ENCODE measurements at places on chromosomes 12 and 14.

DNA sequence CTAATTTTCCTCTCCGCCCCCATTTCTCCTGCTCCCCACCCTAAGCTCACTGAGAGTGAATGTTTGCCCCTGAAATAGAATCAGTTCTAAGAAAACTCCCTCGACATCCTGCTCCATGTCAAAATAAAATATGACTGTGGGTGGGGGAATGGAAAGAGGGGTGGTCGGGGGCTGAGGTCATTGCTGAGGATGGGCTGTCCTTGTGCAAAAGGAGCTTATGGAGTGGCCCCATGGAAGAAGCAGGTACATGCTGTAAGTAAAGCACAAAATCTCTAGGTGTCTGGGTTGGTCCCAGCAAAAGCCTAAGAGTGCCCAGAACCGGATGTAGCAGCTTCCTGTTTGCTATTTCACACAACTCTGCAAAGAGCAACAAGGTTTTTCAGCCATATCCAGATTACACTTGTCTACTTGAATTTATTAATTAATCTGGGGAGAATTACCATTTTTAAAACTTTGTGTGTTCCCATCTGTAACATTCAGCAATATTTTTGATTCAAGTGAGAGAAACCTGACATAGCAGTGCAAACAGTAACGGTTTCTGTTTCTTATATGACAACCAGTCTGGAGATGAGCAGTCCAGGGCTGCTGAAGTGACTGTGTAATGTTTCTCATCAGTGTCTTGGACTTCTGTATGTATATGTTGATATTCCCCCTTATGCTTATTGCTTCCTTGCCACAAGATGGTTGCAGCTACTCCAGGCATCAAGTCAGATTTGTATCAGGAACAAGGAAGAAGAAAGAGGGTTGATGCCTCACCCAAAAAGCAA, 40.4 kb upstream of the GZMB start:
- DNase-seq: no peak

- no peak for DNase-seq
These were observed 61.2 kb upstream of the FAM222A start for GRCh38 chr12:109652233-109652976.

DNA sequence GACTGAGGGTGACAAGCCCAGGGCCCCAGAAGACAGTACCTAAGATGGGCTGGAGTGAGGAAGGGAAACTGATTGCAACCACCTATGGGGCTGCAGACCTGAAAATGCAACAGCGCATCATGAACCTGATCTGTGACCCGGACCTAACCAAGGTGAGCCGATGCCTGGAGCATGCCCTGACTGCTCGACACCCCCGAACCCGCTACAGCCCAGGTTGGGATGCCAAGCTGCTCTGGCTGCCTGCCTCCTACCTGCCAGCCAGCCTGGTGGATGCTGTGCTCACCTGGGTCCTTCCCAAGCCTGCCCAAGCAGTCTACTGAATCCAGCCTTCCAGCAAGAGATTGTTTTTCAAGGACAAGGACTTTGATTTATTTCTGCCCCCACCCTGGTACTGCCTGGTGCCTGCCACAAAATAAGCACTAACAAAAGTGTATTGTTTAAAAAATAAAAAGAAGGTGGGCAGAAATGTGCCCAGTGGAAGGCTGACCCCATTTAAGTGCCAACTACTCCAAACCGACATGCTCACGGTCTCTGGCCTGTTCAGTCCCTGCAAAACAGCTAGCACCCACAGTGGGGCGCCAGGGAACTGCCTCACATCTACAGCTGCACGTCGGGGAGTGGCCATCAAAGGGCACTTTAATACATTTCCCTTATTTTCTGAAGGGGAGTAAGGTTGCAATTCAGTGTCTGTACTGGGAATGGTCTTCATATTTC, 4.2 kb downstream of the RDH5 start:
- DNase-seq: no peak

DNA sequence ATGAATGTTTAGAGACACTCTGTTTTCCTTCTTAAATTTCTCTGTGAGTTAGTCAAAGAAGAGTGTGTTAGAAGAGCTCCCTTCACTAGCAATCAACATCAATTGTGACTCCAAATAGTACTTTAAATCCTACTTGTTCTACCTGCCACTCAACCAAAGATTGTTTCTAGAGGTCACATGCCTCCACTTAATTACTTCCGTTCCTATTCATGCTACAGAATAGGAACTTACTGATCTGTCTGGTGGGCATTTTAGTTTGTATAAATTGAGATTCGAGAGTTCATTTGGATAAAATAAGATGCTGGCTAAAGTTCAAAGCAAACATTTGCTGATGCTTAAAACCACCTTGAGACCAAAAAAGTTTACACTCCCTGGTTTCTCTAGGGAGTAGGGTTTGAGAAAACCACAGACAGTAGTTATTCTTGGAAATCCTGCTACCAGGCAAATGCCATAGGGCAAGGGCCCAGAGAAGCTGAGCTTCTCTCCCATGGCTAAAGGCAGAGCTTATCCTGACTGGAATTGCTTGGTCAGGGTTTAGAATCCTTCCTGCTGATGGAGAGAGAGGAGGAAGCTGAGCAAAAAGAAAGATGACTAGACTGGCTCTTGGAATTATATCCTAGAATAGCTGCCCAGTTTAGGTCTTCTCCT, 389.6 kb upstream of the ATP2B1 start:
- no peak for DNase-seq

- DNase-seq: no peak
These were observed 45.8 kb upstream of the TBX3 start for GRCh38 chr12:114729731-114730130.

- DNase-seq: peak; percentile 25
These were observed 260.2 kb downstream of the BMP4 start for GRCh38 chr14:53696217-53696965.

- no peak for DNase-seq
These were observed 117.2 kb upstream of the SSTR1 start for GRCh38 chr14:38090506-38090905.

DNA sequence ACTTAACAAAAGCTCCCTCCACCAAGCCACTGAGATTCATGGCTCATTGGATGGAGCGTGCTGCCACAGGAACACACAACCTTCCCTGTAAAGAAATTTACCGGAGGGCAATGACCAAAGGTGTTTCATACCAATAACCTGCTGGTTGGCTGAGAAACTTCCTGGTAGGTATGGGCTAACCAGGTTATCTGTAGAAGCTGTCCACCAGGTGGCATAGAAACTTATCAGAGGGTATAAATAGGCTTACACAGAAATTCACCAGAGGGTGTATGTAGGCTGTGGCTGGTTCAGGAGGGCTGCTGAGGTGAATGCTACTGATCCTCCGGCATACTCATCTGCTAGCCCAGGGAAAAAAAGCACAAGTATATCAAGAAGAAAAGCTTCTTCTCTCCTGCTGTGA, 27.1 kb upstream of the MTERF2 start:
- peak; percentile 3 for DNase-seq

DNA sequence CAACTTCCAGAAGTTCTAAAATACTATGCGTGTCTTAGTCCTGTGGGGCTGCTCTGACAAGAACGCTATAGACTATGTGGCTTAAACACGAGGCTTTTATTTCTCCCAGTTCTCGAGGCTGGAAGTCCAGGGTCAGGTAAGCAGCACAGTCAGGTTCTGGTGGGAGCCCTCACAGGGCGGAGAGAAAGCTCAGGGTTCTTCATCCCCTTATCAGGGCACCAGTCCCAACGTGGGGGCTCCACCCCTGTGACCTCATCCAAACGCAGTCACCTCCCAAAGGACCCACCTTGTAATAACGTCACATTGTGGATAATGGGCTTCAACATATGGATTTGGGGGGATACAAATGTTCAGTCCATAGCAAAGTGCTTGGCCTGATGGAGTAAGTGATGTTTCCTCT, 37.1 kb upstream of the TC2N start:
- DNase-seq: no peak

DNA sequence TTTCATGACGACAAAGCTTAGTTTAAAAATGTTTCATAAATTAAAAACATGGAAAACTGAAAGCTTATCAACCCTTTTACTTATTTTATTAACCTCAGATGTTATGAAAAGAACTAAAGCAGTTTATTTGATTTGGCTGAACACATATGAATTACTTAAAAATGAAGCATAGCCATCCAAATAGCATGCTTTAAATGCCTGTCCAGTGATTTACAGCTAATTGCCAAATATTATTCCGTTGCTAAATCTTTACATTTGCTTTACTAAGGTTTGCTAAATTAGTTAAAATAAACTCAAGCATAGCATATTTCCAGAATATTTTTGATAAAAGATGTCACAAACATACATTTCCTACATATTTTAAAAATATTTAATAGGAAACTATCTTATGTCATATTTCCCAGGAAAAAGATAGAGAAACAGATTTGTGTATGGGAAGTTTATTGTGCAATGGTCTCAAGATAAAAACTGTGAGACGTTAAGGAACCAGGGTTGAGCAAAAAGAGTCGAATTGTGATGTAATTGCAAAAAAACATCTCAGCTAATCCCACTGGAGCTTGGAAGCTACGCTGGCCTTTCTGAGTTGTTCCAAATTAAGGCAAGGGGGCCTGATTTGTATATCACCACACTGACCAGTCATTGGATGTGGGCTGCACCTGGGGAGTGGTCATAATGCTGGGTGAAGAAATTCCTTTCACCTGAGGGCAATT, 25.8 kb downstream of the GPR135 start:
- no peak for DNase-seq

GRCh38 chr12:125272383-125272933, 207.2 kb downstream of the AACS start:
- DNase-seq: no peak

GRCh38 chr14:68506021-68506644, 286.7 kb downstream of the ZFP36L1 start:
- peak; percentile 81 for DNase-seq

GRCh38 chr12:42556917-42557316, 32.6 kb downstream of the PRICKLE1 start:
- DNase-seq: no peak

DNA sequence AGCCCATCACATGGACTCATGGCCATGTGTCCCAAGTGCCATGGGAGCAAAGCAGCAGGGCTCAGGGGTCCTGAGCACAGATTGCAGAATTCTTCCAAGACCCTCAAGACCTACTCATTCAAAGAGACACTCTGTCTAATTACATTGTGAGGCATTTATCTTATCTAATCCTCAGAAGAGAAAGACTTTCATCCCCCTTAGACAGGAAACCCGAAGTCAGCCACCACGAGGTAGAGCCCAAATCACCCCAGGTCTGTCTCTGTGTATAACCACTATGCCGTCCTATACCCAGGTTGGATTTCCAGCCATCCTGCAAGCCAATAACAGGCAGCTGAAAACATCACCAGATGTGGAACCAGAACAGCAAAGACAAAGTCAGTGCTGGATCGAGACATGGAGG, 8.9 kb upstream of the BCL11B start:
- DNase-seq: no peak
